ENCODE measurements at places on chromosomes 5 and 9.
A peak's percentile ranks its signal among the peaks of the same experiment; 100 is the strongest.

GRCh38 chr9:5188060-5188984 lies 2.9 kb upstream of the INSL6 start:
- no peak for DNase-seq

DNA sequence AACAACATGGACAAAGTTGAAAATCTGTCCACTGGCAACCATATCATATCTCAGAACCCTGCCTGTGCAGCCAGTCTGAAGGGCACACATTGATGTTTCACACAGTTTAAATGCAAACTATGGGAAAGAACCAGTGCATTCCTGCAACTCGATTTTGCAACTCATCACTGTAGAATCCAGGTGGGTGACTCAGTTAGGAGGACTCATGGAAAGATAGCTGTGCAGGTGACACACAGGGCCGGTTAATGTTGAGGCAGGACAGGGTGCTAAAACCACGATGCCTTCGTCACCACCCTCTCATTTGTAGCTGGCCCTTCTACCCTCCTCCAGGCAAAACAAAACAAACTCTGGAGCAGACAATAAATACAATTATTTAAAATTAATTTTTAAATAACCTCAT lies 62.8 kb downstream of the TLE1 start:
- no peak for DNase-seq

DNA sequence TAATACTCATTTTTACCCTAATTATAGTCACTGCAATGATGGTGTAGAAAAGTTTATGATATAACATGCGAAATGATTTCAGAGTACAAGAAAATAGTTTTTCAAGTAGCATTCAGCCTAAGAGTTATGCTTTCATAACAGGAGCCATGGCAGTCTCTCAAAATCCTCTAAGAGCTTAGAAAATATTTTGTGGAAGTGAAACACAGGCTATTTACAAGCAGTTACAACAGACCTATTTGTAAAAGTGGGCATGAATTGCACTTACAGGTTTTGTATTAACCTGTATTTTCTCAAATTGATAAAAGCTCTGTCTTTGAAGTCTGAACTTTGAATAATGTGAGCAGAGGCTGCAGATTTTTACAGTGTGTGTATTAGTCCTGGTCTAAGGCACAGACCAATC lies 523.3 kb downstream of the LRRC70 start:
- no peak for DNase-seq

DNA sequence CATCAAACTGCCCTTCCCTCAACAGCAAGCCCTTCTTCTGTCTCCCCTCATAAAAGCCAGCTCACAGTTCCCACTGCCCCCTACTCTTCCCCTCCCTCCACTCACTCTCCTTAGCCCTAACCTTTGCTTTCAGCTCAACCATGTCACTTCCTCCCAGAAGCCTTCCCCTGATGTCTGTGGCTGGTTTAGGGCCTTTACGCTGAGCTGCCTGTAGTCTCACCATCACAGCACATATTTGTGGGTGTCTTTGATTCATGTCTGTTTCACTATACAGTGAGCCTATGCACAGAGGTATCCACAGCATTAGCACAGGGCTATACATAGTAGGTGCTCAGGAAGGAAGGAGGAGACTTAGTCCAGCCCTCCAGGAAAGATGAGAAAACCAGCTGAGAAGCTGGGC lies 34.7 kb downstream of the C9orf50 start:
- peak; percentile 34 for DNase-seq

Data from CD4-positive, alpha-beta T cell treated with Interleukin-17A for 1 hour (primary cell).